Ovary (tissue), 10 donors: ENCODE measurements at places on chromosomes 1 and 21.

DNA sequence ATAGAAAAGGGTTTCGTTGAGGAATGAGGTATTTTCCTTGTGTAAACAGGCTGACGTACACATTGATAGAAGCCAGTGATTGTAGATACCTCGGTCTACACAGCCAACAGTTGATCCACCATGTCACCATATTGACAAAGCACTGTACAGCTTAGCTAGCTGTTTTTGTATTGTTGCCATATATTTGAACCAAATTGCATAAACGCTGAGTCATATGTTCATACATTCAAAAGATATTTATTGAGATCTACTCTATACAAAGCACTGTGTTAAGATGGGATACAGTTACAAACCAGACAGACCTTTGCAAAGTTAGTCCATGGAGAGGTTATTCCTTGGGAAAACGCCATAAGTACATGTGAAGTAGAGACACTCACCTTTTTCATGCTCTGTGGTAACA, 132.4 kb upstream of the ATP1B1 start:
- no peaks in the 10 kb centered on the region for H3K36me3 ChIP-seq
- peaks cover 12% of the 10 kb centered on the region for H3K4me1 ChIP-seq

DNA sequence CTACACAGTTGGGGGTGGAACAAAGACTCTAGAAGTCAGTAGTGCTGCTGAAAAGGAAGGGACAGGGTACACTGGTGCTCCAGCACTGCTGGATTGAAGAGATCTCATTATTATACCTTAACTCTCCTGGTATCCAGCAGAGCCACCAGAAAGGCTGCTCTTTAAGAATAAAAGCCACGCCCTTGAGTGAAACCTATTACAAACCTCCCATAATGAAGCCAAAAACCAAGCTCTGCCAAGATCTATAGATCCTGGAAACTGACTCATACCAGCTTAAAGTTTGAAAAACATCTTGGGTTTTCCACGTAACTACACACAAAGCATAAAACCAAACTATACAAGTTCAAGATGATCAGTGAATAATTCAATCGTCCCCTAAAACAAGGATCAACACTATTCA, 38.0 kb downstream of the ADSS2 start:
- no peak overlapping the region for H3K4me3 ChIP-seq
- no peaks in the 10 kb centered on the region for H3K36me3 ChIP-seq
- H3K27me3 ChIP-seq, result no peaks in the 10 kb centered on the region
- H3K4me1 ChIP-seq, result peaks cover 3% of the 10 kb centered on the region

DNA sequence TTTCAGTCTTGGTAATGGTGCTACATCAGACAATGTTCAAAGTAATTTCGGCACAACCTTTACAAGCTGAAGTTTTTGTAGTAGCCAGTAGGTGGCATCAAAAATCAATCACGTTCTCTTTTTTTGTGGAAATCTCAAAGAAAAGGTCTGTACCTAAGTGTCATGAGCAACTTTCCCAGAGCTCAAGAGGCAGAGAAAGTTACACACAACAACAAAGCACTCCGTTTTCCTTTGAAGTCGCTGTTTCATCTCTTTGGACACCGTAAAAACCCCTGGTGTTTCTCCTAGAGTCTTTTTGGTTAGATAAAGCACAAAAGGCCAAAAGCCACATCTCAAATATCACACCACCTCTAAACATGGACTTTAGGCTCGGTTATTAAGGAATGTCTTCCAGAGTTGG, 131.6 kb downstream of the LHX8 start:
- H3K27ac ChIP-seq, result no peak overlapping the region
- H3K4me1 ChIP-seq, result no peaks in the 10 kb centered on the region
- no peaks in the 10 kb centered on the region for H3K36me3 ChIP-seq

- no peak for DNase-seq
- no peaks in the 10 kb centered on the region for H3K27me3 ChIP-seq
- H3K36me3 ChIP-seq, result no peaks in the 10 kb centered on the region
- H3K4me1 ChIP-seq, result peaks cover 16% of the 10 kb centered on the region
Observed at GRCh38 chr21:25934130-25934529, 199.4 kb downstream of the GABPA start.

GRCh38 chr1:230712470-230712942, 1.4 kb downstream of the AGT start:
- no peak overlapping the region for H3K4me3 ChIP-seq
- peaks cover 9% of the 10 kb centered on the region for H3K4me1 ChIP-seq
- no peak for DNase-seq
- no peaks in the 10 kb centered on the region for H3K27me3 ChIP-seq
- no peak overlapping the region for H3K27ac ChIP-seq
